ENCODE measurements at places on chromosomes 4 and X.

DNA sequence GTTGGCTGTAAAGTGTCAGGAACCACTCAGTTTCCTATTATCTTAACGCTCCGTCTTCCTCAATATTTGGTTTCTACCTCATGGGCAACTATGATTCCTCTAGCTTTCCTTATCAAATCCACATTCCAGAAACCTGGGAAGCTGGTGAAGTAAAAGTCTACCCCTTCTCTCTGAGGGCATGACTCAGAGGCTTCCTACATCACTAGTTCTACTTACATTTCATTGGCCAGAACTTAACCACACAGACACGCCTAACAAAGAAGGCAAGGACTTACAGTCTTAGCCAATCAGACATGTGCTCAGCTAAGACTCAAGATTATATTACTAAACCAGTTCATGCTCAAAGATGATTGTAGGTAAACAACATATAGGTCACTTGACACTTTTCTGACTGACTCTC, 30.4 kb downstream of the COX7B2 start:
- no peak for DNase-seq

DNA sequence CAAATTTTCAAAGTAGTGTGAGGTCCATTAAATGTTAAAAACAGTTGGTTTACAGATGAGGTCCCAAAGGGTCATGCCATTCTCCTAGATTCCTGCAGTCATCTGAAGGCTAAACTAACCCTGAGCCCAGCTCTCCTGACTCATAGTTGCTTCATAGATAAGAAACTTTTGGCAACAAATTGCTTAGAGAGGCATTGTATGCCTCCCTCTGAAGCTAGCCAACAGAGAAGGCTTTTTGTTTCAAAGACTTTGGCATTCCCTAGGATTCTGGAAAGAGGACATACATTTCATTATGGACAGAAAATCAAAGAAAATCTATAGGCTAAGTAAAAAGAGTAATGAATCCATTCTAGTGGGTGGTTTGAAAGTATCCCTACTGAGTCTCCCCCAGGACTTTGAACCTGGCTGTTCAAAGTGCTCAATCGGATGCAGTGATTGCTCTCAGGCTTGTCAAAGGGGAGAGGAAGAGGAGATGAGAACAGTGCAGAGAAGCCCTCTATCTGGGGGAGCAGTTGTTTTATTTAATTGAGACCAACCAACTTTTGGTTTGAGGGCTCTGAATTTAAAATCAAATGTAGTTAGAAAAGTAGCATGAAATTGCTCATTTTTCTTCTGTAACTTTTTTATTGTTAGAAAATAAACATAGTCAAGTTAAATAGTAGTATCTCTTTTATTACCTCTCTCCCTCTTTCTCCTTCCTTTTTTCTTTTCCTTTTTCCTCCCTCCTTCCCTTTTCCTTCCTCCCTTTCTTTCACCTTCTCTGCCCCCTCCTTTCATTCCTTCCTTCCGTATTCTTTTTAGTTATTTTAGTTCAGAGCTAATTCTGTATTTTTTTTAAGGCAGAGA, 72.3 kb upstream of the ZNF518B start:
- no peak for DNase-seq

DNA sequence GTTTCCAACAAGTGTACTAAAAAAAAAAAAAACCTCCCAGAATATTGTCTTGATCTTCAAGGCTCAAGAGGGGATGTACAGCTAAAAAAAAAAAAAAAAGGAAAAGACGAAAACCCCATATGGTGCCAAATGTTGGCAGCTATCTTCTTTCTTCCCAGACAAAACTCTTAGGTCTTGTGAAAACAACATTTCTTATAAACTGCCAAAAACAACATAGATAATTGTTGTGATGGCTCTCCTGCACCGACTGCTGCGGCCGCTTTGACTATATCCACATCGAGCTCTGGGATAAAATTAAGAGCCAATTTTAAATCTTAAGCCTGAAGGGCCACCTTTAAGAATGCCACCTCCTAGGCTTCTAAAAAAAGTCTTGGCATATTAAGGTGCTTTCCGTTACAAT, 23.5 kb downstream of the PDGFC start:
- DNase-seq = no peak

GRCh38 chr4:95445251-95445650, 103.5 kb downstream of the UNC5C start:
- no peak for DNase-seq

- no peak for DNase-seq
Measured at GRCh38 chr4:24611575-24611974, 27.2 kb upstream of the DHX15 start.

DNA sequence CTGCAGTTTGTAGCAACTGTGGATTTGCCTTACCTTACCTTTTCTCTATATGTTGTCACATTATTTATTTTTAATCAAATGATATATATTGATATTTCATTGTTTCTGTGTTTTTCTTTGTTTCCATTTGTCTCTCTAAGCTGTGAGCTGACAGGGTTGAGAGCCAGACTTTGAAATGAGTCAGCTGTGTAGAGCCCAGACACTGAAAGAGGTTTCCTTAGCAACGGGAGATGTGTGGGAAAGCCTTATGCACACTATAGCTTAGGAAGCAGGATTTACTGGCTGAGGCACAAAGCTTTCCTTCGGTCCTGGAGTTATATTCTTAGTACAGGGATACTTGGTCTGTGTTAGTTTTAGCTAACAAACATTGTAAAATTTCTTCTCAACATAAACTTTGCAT, 192.2 kb downstream of the FGF13 start:
- no peak for DNase-seq

DNA sequence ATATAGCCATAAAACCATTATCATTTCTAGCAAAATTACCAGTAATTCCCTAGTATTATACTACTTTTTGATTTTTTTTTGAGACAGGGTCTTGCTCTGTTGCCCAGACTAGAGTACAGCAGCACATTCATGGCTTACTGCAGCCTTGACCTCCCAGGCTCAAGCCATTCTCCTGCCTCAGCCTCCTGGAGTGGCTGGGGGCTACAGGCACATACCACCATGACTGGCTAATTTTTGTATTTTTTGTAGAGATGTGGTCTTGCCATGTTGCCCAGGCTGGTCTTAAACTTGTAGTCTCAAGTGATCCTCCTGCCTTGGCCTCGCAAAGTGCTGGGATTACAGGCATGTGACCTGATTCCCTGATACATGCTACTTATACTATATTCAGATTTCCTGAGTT, 13.7 kb downstream of the N4BP2 start:
- no peak for DNase-seq

DNA sequence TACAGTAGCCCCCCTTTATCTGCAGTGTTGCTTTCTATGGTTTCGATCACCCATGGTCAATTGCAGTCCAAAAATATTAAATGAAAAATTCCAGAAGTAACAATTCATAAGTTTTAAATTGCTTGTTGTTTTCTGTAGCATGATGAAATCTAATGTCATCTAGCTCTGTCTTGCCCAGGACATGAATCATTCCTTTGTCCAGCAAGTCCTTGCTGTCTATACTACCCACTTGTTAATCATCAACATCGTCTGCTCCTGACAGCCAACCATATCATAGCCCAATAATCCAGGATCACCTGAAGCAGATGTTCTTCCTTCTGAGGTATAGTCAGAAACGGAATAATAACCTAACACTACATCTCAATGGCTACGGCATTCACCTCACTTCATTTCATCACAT, 79.8 kb downstream of the ADAMTS3 start:
- no peak for DNase-seq

GRCh38 chrX:39900777-39901170, 197.0 kb downstream of the BCOR start:
- DNase-seq = no peak

GRCh38 chrX:118370921-118371624, 25.2 kb downstream of the WDR44 start:
- DNase-seq = no peak

DNA sequence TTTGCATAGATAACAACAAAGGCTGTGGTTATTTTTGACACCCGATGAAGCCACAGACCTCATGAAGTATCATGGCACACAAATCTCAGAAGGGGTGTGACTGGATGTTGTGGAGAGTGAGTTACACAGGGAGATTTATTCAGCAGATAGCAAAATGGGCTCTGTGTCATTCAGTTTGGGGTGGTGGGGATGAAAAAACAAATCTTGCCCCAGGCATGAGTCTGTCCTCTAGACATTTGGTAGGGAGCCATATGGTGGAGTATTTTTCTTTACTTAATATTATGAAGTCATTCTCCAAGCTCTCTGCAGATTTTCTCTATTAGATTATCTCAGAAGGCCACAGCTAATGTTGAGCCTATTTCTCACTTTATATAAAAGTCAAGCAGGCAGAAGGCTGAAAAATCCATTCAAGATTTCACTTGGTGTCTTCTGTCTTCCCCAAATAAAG, 277.1 kb upstream of the TENM3 start:
- DNase-seq = no peak

DNA sequence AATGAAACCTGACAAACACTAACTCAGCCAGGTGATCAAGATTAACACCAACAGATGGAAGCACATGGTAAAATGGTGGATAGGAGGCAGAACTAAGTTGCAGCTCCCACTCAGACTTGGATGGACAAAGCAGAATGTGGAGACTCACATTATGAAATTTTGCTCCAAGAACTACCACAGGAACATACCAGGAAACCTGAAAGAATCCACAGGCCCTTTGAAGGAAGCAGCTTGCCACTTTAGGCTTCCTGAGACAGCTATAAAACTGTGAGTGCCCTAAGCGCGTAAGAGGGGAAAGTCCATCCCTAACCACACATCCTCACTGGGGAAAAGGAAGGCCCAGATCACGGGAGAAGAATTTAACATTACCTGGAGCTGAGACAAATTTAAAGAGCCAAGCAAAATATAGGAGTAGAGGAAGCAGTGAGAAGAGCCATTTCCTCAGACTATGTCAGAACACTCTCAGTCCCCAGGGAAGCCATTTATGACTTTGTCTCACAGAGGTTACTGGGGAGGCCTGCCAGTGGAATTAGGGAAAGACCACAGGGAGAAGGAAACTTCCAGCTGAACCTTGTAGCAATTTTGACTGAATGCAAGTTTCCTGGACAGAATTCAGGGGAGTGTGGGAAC, 224.5 kb downstream of the TEX13C start:
- DNase-seq = no peak

GRCh38 chrX:28910487-28910886, 323.2 kb downstream of the IL1RAPL1 start:
- no peak for DNase-seq

DNA sequence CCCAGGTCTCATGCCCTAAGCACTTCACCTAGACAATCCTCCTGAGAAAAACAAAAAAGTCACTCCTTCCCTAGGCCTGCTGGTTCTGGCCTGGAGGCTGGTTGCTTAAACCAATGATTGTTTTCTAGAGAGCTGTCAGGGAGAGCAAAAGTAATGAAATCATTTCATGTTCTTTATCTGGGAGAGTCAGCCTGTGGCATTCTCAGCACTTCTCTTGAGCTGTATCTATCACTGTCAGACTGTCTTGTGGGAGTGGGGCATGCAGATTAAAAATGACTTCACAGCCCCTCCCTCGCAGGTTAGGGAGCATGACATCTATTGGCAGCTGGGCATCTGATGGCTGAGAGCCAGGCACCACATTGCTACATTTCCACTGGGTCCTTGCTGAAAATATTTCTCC, 20.4 kb upstream of the TMEM154 start:
- no peak for DNase-seq

GRCh38 chr4:61520681-61521160, 320.6 kb downstream of the ADGRL3 start:
- DNase-seq = no peak

DNA sequence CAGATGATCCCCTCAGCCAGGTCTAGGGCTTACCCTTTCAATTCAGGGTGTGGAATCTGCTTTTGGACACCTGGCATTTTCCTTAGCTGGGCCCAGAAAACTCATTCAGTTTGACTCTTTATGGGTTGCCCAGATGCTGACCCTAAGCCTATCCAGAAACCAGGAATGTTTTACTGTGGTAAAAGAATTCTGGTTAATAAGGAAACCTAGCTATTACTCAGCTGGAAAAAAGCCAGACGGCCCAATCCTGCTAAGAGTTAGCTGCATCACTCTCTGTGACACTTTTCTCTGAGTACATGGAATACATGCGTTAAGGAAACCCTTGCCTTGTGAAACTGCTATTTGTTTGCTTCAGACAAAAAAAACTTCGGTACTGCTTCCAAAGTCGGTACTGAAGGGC, 28.0 kb downstream of the ING2 start:
- no peak for DNase-seq

DNA sequence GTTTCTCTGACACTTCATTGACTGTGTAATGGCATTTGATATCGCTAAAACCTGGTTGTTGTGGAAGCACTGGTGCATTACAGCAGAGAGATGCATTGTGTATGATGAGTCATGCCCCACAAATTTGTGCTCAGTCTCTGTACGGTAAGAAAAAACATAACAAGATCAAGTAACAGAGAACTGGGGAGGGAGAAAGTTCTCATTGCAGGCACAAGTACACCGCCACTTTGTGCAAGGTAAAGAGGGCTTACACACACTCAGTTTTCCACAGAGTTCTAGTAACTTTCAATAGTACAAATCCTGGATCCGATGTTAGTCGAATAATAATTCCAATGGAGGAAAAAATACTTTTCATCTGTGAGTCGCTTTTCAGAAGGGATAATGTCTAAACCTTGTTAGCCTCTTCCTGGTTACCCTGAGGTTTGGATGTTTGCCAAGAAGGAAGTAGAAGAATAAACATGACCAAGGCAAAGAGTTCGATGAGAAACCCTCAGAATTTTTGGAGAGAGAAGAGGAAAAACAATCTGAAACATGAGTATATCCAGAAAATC, 512.5 kb upstream of the SLIT2 start:
- DNase-seq = no peak

- no peak for DNase-seq
Measured at GRCh38 chrX:47573341-47574075, 8.7 kb upstream of the TIMP1 start.

- DNase-seq = no peak
Measured at GRCh38 chr4:187827631-187828030, 167.9 kb upstream of the ZFP42 start.
